CD4-positive, alpha-beta T cell treated with Interleukin-12 subunit alpha and Interleukin-12 subunit beta, for 1 hour (primary cell): ENCODE measurements at places on chromosomes 6 and 20.

GRCh38 chr6:34288581-34288980, 39.8 kb upstream of the SMIM29 start:
- DNase-seq: no peak

GRCh38 chr6:17233531-17233930, 47.6 kb upstream of the RBM24 start:
- no peak for DNase-seq

GRCh38 chr6:37105148-37106050, 64.6 kb upstream of the PIM1 start:
- DNase-seq: no peak

- peak; percentile 47 for DNase-seq
These were observed 4.9 kb upstream of the DLL1 start for GRCh38 chr6:170295510-170296422.

- DNase-seq: no peak
These were observed 4.5 kb upstream of the NKAIN4 start for GRCh38 chr20:63258781-63259180.

- DNase-seq: no peak
These were observed 10.4 kb upstream of the KCNK5 start for GRCh38 chr6:39239527-39240154.

DNA sequence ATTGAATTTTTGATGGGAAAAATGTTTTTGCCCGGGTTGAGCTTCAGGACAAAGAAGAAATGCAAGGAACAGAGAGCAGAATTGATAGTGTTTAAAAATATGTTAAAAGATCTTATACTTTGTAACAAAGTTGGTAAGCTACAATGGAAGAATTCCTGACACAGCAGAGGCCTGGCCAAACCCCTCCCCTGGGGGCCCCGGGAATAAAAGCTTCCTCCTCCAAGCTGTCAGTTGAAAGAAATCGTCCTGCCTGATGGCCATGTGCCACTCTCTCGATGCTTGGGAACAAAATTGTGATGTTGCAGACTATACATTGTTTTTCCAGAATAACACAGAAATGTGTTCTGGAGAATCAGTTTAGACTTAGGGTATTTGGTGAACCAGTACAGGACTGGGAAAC, 14.2 kb upstream of the TOX2 start:
- DNase-seq: no peak

- no peak for DNase-seq
These were observed 130.6 kb downstream of the RFX6 start for GRCh38 chr6:117007659-117008058.

GRCh38 chr6:154928325-154928922, 66.7 kb upstream of the TIAM2 start:
- peak; percentile 69 for DNase-seq

- no peak for DNase-seq
These were observed 189.0 kb downstream of the BCAS1 start for GRCh38 chr20:53881362-53881761.

- no peak for DNase-seq
These were observed 193.4 kb downstream of the CD83 start for GRCh38 chr6:14310960-14311359.

DNA sequence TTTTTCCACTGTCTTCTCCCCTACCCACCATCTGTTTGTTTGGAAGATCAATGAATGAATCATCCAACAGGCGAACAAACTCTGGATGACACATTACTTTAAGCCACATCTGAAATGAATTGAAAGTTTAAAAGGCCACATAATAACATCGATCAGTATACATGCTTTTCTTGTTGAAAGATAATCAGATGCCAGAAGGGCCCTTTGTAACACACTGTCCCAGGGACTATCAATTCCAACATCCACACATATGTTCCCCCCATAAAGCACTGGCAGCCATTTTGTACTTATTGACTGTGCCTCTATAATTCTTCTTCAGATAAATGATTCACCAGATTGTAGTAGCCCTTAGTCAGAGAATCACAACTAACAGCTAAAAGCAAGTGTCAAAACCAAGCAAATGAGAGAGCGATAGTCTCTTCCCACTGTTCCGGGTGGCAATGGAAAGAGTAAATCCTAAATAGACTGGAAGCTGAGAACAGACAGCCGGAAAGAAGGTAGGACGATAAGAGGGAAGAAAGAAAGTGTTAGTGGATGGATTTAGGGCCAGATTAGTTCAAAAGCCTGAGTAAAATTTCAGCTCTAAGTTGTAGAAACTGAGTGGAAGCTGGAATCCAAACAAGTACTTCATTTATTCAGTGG, 184.9 kb upstream of the TENT5A start:
- no peak for DNase-seq

DNA sequence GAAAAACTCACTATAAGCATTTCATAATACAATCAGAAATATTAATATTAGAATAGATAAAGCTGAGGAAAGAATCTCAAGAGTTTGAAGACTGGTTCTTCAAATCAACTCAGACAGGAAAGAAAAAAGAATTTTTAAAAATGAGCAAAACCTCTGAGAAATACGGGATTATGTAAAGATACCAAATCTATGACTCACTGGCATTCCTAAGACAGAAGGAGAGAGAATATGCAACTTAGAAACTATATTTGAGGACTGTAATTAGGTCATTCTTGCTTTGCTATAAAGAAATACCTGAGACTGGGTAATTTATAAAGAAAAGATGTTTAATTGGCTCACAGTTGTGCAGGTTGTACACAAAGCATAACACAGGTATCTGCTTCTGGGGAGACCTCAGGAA, 665.1 kb downstream of the RNF144B start:
- DNase-seq: no peak

DNA sequence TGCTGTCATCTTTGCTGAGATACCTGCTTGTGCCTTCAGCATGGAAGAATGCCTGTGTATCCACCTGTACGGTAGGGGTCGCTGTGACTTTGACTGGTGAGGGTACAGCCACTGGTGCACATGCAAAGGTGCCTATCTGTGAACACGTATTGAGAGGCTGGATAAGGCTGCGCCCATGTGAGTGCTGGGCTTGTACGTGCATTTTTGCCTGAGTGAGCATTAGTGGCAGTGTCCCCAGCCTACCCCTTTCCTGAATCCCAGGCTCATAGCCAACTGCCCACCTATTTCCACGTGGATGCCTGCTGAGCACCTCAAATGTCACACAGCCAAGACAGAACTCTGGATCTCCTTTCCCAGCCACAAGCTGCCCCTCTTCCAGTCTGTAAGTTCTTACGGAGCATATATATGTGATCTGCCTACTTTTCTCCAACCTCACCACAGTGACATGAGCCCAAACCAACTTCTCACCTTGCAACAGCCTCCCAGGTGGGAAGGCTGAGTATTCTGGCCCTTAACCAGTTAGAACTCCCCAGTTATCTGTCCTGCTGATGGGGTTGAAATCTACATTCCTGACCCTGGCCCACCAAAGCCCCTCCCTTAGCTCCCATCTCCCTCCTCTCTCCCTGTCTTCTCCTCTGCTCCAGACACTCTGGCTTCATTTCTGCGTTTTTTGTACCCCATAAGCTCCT, 1.1 kb upstream of the SLC2A10 start:
- no peak for DNase-seq

DNA sequence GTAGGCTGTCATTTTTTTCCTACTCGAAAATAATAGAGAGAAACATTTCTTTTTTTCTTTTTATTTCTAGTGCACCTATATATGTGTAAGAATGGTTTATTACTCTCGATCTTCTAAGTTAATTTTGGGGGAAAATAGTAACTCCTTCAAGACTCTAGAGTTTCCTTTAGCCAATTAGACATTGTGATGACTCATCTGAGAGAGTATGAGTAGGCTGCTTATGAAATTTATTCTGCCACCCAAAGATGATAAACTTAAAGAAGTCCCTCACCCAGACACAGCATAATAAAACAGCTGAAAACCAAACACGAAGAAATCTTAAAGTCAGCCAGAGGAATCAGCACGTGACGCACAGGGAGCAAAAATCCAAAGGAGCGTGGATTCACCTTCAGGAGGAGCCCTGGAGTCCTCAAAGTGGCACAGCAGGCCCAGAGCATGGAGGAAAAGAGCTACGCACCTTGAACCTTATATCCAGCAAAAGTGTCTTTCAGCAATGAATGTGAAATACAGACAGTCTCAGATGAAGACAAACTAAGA, 81.9 kb downstream of the ERMARD start:
- no peak for DNase-seq

DNA sequence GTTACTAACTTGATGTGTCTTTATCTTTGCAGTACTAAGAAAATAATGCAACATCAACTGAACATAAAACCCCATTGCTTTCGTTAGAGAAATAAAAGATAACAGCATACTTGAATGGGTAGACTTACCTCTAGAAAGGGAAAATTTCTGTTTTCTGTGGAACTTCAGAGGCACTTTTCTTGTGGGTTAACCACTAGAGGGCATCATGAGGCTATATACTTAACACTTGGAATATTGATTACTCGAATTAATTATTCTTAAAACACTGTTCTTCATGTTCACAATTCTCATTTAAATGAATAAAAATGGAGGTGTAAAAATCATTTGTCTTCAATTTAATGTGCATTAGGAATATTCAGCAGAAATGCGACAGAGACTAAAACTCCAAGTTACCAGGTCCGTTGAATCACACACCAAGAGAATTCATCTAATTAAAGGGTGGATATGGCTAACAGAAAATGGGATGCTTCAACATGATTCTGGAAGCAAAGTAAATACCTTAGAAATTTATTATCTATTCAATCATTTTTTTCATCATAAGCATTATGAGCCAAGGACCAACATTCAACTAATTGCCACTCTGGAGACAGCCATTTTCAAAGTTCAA, 330.8 kb upstream of the PREP start:
- peak; percentile 53 for DNase-seq
